T-cell (primary cell): ENCODE measurements at places on chromosomes 4 and X. TPM values are rescaled to one million over a fixed set of nuclear protein-coding genes. Genes with fewer than 3 reads are reported as not detected.

DNA sequence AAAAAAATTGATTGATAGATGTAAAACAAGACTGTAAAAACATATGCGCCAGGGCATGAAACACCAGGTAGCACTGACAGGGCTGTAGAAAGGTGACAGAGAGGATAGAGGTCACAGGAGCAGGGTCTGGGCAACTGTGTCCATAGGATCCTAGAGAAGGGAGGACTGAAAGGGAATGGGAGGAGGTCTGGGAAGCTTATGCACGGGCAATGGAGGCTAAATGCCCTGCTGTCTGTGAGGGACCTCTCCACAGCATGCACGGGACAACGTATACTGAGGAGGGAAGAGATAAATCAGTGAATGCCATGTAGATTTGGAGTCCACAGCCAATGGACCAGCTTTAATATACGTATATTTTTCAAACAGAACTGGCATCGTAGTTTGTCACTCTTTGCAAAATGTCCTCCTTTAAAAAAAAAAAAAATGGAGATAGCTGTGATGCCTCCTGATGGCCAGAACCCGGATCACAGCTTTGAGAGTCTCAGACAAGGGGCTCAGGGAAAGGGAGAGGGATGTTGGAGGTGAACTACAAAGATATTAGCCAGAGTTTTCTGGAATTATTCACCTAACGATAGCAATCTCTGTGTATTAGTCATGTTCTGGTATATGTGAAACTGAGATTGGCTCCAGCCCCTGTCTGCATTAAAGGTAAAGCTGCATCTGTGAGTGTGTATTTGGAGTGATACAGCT, 16.0 kb downstream of the RAB40A start:
- no peak for DNase-seq

- DNase-seq = no peak
Measured at GRCh38 chrX:21373001-21373400, 1.2 kb upstream of the CNKSR2 start.

Gene CYBB
- 5.0 TPM for total RNA-seq

Gene MAGED4
- total RNA-seq = 2.9 TPM

Gene GABRQ
- not detected for total RNA-seq
